ENCODE measurements at places on chromosomes 6 and 20. TPM values are rescaled to one million over a fixed set of nuclear protein-coding genes. Genes with fewer than 3 reads are reported as not detected.

OR2H1 gene
- not detected for total RNA-seq

SPATS1 gene
- not detected for total RNA-seq

TPD52L2 gene
- 145 TPM for total RNA-seq

LRRC73 gene
- 0.34 TPM for total RNA-seq

DNMT3B gene
- total RNA-seq = 1.5 TPM

IMPG1 gene
- total RNA-seq = not detected

PTK6 gene
- total RNA-seq = 35.2 TPM

PGC gene
- total RNA-seq = not detected

CUL7 gene
- 21.9 TPM for total RNA-seq

THBD gene
- 229 TPM for total RNA-seq

SLC17A3 gene
- not detected for total RNA-seq

NKX2-4 gene
- not detected for total RNA-seq

TGM3 gene
- 16.7 TPM for total RNA-seq

CRYBG1 gene
- total RNA-seq = 58.4 TPM

HLA-DOA gene
- total RNA-seq = not detected

PRDM13 gene
- not detected for total RNA-seq

ACTL10 gene
- 1.7 TPM for total RNA-seq

HDGFL1 gene
- total RNA-seq = not detected

TSPO2 gene
- not detected for total RNA-seq

TMEM200A gene
- total RNA-seq = under 0.01 TPM

NNAT gene
- not detected for total RNA-seq

LIN28B gene
- not detected for total RNA-seq

AHCY gene
- 167 TPM for total RNA-seq

BHLHE23 gene
- not detected for total RNA-seq

HS3ST5 gene
- not detected for total RNA-seq

DEFB126 gene
- not detected for total RNA-seq

THEMIS gene
- total RNA-seq = not detected

SLC2A10 gene
- total RNA-seq = 12.1 TPM

TRAM2 gene
- total RNA-seq = 12.8 TPM

ASIP gene
- total RNA-seq = not detected

AIF1 gene
- total RNA-seq = not detected

PIM1 gene
- 50.2 TPM for total RNA-seq

SGK2 gene
- total RNA-seq = 0.93 TPM

Data from nasal cavity respiratory epithelium epithelial cell of viscerocranial mucosa (primary cell).